Stomach (tissue), 19 donors: ENCODE measurements at places on chromosomes 1 and 21. TPM values are rescaled to one million over a fixed set of nuclear protein-coding genes. Genes with fewer than 3 reads are reported as not detected.

- no peak for DNase-seq
These were observed 239.3 kb upstream of the KCNK2 start for GRCh38 chr1:214843281-214843680.

The TEX38 gene
- not detected for total RNA-seq

GRCh38 chr21:42833439-42833815 is 45.9 kb downstream of the WDR4 start:
- DNase-seq: peak; percentile 54

GRCh38 chr1:239322369-239322768 is 64.0 kb upstream of the CHRM3 start:
- DNase-seq: no peak

The DSCAM gene
- total RNA-seq: not detected

The S100A16 gene
- total RNA-seq: 8.9 TPM

The NPR1 gene
- total RNA-seq: 6.6 TPM

- no peak for DNase-seq
These were observed 11.9 kb downstream of the ADGRB2 start for GRCh38 chr1:31752258-31752657.

The SYCP1 gene
- total RNA-seq: not detected

The KPRP gene
- total RNA-seq: not detected

GRCh38 chr1:175866776-175867175 is 123.4 kb upstream of the TNR start:
- DNase-seq: no peak

DNA sequence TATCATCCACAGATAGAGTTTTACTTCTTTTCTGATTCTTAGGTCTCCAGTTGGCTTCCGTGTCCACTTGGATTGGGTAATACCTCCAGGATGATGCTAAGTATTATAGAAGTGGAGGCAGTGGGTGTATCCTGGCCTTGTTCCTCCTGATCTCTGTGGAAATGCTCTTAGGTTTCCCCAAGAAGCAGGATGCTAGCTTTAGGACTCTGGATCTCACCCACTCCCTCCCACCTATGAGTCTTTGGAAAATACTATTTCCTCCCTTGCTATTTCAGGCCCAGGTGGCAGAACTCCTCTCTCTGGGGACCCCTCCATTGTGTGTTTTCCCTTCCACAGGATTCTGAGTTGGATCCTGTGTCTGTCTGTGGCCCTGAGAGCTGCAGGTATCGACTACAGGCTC is 86.7 kb downstream of the SIM2 start:
- DNase-seq: no peak

DNA sequence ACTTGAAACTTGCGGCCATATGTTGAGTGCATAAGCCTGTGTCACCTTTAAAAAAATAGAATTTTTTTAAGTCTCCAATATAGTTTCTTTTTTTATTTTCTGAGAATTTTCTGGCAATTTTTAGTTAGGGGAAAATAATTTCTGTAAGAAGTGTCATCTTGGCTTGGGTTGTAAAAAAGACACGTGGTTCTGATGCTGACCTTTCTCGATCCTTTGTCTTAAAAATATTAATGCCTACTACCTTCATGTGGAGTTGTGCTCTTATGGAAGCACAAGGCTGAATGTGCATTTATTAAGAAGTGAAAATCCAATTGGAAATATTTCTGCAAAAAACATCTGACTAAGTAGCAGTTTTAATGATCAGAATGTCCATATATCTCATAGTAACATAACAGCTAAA is 3.5 kb downstream of the ELAVL4 start:
- DNase-seq: no peak

GRCh38 chr1:20597650-20598049 is 8.8 kb downstream of the CDA start:
- no peak for DNase-seq

The ERICH3 gene
- total RNA-seq: 0.55 TPM

GRCh38 chr1:38918568-38918967 is 23.1 kb downstream of the RHBDL2 start:
- DNase-seq: no peak

The KCNK2 gene
- 4.1 TPM for total RNA-seq

The KRTAP19-3 gene
- total RNA-seq: not detected

GRCh38 chr1:96370757-96371156 is 350.8 kb upstream of the PTBP2 start:
- no peak for DNase-seq

The RYR2 gene
- 1.8 TPM for total RNA-seq

The ACTL8 gene
- not detected for total RNA-seq
